NCI-H1436 treated with DMSO at 0.1 percent for 48 hours (cell line): ENCODE measurements at places on chromosomes 16 and 17.

GRCh38 chr17:44256671-44257070 lies 11.3 kb downstream of the SLC4A1 start:
- no peak for DNase-seq

- no peak for DNase-seq
These were observed 102.4 kb downstream of the CCT6B start for GRCh38 chr17:34858591-34859565.

DNA sequence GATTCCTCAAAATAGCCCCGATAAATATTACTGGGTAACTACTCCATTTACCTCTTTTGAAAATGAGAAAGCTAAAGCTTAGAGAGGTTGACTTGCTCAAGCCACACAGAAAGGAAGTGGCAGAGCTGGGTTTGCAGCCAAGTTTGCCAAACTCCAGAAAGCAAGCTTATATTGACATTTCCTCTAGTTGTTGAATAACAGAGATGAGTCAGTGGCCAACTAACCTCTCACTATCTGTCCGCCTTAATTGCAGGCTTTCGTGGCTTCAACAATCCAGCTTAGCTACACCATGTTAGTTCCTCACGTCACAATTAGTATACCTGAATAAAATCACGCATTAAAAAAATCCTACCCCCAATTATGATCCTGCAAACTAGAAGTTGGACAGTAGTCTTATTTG lies 151.7 kb downstream of the CNTNAP4 start:
- DNase-seq = no peak

DNA sequence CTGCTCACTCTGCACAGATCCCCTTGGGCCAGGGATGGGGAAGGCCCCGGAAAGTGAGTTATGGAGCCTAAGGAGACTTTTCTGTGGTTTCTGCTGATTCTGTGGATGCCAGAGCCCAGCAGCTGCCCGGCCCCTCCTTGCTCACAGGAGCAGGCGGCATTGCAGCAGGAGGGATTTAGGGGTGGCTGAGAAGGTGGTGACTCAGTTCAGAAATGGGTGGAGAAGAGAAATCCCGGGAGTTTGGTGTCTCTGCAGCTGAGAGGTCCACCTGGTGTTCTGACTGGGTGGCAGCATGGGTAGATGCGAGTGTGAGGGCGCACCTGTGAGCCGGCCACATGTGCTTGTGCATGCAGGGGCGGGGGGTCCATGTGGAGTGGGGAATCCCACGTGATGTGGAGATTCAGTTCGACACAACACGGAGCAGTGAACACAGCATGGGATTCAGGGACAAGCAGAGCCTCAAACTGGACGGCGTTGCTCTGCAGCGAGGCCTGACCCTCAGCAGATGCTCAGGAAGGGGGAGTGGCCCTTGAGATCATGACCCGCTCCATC lies 16.0 kb upstream of the SPPL2C start:
- no peak for DNase-seq

DNA sequence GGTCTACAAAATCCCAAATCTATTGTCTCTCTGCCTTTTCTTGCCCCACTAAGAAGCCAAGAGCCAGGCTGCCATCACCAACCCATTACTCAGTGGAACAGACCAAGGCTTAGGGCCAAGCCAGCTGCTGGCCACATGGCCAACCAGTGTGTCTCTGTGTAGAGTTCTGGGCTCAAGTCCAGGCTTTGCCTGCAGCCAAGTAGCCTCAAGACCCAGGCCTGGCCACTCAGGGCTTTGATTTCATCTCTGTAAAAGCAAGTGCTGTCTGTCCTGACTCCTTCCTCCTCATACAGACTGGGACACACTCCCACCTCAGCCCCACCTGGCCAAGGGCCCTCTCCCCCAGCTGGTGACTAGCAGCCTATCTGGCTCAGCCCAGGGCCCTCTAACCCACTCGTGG lies 14.6 kb downstream of the SREBF1 start:
- no peak for DNase-seq

DNA sequence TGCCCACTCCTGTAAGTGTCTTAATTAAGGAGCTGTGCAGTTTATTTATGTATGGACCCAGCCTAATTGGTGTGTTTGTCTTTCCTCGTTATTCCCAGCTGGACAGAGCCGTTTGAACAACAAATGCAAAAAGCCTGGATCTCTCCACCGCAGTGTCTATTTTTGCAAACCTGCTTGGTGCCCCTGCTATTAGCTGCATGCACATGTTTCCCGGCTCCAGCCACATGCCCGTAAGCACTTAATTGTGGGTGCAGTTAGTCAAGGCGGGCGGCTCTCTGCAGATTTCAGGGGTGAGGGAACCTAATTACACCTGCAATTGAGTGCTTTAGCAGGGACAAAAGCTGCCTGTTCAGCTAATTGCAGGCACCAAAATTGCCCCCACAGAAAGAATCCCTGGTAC lies 74.0 kb upstream of the GSE1 start:
- no peak for DNase-seq

- no peak for DNase-seq
These were observed 2.8 kb downstream of the NDEL1 start for GRCh38 chr17:8438441-8438840.

DNA sequence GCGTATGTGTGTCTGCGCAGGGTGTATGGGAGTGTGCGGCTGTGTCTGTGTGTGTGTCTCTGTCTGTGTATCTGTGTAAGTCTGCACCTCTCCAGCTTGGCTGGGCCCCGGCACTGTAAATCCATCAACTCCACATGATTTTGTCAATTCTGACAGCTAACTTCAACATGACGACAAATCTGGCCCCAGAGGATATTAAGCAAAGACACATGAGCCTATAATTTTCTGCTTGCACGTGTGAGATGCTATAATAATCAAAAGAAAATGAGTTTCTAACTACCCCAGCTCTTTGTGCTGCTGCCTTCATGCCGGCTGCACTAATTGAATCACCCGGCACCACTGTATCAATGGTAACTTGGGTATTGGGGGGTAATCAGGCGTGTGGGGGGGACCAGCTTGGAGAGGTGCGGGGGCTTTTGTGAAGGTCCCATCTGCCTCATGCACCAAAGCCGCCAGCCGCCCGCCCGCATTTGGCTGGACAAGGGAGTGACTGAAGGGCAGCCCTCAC lies 57.6 kb upstream of the LHX1 start:
- DNase-seq = peak; percentile 66

GRCh38 chr16:58456193-58456592 lies 43.8 kb upstream of the NDRG4 start:
- no peak for DNase-seq

DNA sequence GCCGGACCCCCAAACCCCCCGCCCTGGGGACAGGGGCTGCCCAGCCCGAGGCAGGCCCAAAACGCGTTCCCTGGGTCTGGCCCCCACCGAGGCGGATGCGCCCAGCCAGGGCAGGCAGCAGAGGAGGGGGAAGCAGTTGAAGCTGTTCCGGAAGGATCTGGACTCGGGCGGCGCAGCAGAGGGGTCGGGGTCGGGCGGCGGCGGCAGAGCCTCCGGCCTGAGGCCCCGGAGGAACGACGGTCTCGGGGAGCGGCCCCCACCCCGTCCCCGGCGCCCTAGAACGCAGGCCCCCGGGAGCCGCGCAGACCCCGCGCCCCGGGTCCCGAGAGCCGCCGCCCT lies 22.9 kb upstream of the ZFPM1 start:
- DNase-seq = no peak

DNA sequence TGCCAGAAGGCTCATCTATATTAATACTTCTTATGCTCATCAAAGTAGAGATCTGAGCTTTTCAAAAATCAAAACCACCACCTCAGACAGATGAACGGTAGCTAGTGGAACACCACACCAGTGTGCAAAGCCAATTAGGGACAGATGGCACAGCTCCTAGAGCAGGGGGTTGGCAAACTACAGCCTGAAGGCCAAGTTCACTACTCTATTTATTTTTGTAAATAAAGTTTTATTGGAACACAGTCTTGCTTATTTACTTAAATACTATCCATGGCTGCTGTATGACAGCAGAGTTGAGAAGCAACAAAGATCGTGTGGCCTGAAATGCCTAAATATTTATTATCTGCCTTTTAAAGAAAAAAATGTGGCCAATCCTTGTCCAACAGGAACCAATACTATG lies 56.8 kb downstream of the AMFR start:
- DNase-seq = no peak

- no peak for DNase-seq
These were observed 12.4 kb downstream of the AMZ2 start for GRCh38 chr17:68260051-68260762.

DNA sequence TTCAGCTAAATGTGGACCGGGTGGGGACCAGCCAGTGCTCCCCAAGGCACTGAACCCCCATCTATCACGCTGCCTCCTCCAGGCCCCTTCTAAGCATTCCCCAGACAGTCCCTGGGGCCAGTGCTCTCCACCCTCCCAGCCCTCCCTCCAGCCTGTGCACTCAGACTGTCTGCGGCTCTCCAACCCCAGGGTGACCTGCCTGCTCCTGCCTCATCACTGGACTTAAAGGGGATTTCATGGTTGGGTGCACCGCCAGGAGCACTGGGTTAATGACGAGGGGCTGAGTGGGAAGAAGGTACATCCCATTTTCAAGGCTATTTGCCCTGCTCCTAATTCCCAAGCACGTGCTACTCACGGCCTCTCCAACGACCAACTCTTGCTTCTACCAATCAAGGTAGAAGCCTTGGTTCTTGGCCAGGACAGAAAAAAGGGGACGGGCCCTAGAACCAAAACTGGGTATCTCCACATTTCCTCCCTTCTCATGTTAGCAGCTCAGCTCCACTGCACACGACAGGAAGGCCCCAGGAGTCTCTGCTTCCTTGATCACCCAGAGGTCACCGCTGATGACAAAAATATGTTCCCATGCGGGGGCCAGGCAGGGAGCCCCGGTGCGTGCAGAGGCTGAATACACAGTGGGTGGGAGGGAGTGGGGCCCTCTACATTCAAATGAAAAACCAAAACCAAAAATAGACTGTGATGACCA lies 3.5 kb upstream of the ABR start:
- DNase-seq = no peak

GRCh38 chr17:31524926-31525800 lies 133.7 kb downstream of the RAB11FIP4 start:
- DNase-seq = no peak

DNA sequence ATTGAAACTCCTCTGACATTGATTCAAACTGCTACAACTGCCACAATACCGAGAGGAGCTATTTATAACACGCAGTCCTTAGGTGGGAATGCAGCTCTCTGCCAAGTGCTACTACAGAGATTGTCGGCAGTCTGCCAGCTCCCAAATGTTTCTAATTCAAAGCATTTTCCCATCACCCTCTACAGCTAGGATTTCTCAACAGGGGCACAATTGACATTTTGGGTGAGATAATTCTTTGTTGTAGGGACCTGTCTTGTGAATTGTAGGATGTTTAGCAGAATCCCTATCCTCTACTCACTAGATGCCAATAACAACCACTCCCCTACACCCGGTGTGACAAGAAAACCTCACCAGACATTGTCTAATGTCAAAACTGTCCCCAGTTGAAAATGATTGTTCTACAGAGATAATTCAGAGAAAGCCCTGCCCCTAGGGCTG lies 7.8 kb upstream of the N4BP1 start:
- DNase-seq = no peak

GRCh38 chr16:12539185-12539929 lies 264.3 kb downstream of the CPPED1 start:
- no peak for DNase-seq

DNA sequence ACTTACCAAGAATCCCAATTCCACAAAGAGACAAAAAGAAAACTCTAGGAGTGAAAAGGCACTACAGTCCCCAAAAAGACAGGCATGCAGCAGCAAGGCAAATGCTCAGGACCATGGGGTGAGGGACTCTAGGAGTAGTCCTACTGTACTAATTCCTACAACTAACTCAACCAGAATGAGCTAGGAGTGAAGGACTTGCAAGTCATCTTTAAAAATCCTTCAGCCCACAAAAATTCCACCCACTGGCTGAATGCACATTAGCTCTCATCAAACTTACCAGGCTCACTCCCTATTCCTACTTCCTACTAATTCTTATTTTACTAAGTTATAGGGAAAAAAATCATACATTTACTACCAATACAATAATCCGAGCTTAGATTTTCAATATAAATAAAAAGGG lies 141.7 kb upstream of the C17orf78 start:
- DNase-seq = no peak

DNA sequence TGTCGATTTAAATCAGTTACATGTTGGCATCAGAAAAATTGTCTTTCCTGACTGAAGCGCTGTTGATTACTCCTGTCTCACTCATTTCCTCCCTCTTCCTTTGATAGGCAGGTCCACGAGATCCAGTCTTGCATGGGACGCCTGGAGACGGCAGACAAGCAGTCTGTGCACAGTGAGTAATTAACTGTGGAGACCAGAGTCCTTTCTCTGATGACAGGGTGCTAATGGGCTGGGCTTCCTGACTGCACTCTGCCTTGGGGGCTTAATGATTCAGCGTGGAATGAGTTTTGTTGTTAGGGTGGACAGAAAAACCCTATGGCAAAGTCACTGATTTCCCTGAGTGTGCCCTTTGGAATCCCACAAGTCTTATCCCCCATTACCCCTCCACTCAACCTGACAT lies 6.5 kb downstream of the GOSR2 start:
- DNase-seq = no peak

GRCh38 chr16:69424935-69425784 lies 741 bp downstream of the CYB5B start:
- no peak for DNase-seq

DNA sequence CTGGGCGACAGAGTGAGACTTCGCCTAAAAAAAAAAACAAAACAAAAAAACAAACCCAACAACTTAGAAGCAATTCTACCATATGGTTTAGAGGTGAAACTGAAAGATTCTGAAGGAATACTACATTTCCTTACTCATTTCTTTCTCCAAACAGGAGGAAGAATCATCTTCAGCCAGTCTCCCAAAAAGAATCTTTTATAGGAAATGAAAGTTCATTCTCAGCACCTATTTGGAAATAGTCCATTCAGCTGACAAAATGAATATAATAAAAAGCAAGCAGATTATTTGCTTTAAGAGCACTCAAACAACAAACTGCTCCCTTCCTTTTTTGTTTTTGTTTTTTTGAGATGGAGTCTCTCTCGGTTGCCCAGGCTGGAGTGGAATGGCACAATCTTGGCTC lies 17.7 kb downstream of the GRB2 start:
- DNase-seq = no peak

GRCh38 chr16:66081775-66082366 lies 284.6 kb upstream of the CDH5 start:
- DNase-seq = no peak

GRCh38 chr16:57600048-57600835 lies 28.2 kb upstream of the ADGRG1 start:
- DNase-seq = no peak

GRCh38 chr17:77280304-77281121 lies 139.7 kb downstream of the SEC14L1 start:
- no peak for DNase-seq

DNA sequence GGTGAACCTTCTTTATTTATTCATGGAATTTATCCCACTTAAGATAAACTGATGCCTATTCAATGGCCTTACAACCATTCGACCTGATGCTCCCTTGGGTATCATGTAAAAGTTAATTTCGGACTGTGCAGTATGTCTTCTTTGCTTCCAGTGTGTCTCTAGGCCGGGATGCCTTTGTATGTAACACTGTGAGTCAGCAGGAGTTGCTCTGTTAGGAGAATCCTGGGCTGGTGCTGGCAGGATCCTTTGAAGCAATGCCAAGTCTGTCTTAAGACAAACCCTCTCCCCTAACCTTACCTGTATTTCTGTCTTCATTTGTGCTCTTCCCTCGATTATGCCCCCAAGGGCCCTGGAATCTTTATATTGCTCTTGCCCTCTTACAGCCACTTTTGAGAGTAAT lies 37.9 kb upstream of the ABCA8 start:
- DNase-seq = no peak
